ENCODE measurements at places on chromosomes 7 and 10.

GRCh38 chr7:114084472-114085312 lies 165.9 kb upstream of the PPP1R3A start:
- peak; percentile 43 for DNase-seq

GRCh38 chr7:27438881-27439589 lies 196.4 kb downstream of the EVX1 start:
- no peak for DNase-seq

DNA sequence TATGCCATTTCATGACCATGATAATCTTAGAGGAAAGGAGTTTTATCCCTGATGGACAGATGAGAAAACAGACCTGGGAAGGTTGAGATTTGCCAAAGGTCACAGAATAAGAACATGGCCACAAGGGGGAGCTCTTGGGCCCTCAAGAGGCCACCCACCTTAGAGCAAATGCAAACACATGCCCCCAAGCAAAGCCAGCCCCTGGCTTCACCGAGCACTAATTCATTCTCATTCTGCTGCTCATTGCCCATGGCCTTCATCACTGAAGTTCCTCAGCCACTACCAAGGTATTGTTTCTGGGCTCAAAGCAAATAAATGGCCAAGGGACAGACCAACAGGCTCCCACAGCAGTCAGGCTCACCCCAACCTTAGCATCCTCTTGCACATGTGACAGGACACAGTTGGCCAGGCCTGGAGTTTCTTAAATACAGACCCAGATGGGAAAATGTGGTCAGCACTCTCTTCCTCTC lies 44.2 kb downstream of the PDLIM1 start:
- DNase-seq, result peak; percentile 57

GRCh38 chr10:84008878-84009277 lies 130.4 kb upstream of the GHITM start:
- peak; percentile 9 for DNase-seq

GRCh38 chr10:132945125-132945893 lies 2.9 kb upstream of the CFAP46 start:
- DNase-seq, result no peak

DNA sequence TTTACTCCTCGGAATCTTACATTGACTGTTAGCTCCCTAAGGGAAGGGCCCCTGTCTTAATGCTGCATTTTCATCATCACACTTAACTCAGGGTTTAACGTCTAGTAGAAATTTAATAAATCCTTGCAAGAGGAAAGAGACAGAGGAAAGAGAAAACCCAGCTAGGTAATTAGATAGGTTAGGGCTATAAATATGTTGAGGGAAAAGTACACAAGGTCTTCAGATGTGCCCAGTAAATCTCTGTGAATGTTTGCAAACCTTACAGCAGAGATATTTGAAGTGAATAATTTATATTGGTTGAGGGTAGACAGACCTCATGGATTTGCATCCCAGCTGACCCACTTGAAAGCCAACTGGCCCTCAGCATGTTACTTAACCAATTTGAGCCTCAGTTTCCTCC lies 315.5 kb upstream of the NPVF start:
- no peak for DNase-seq

- no peak for DNase-seq
Measured at GRCh38 chr7:50664937-50665336, 99.7 kb upstream of the DDC start.

GRCh38 chr10:22252801-22253579 lies 35.2 kb upstream of the EBLN1 start:
- DNase-seq, result peak; percentile 30

DNA sequence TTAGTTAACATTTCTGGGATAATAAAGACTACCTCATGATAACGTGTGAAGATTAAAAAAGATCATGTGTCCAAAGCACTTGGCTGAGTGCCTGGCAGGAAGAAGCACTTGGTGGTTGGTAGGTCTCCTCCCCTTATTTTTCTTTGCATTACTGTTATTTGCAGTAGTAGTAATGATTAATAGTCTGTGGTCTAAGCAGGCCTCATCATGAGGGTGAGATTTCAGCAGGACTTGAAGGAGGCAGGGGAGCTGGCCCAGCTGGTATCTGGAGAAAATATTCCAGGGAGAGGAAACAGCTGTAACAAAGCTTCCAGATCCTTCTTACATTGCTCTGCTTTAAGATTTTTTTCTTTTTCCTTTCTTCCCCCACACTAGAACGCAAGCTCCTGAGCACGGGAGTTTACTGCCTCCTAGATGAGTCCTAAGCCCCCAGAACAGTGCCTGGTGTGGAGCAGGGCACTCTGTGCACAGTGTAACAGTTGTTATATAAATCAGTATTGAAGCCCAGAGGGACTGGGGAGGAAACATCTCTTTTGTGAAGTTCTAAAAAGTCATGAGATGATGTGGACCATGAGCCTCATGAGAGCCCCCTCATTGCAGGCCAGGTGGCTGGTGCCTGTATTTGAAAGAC lies 31.1 kb upstream of the RHEB start:
- peak; percentile 26 for DNase-seq

DNA sequence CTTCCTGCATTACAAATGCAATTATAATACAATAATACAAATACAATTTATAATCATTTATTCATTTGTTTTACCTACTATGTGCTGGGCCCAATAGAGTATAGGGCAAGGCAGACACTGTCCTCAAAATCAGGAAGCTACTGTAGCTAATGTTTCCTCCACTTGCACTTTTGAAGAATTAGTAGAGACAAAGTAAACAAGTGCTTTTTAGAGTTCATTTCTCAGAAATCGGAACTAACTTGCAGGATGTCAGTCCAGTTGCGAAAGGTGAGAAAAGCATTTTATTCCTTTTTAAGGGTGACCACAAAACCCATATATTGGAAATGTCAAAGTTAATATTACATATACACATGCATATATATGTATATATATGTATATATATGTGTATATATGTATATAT lies 14.2 kb downstream of the ADRB1 start:
- DNase-seq, result no peak

DNA sequence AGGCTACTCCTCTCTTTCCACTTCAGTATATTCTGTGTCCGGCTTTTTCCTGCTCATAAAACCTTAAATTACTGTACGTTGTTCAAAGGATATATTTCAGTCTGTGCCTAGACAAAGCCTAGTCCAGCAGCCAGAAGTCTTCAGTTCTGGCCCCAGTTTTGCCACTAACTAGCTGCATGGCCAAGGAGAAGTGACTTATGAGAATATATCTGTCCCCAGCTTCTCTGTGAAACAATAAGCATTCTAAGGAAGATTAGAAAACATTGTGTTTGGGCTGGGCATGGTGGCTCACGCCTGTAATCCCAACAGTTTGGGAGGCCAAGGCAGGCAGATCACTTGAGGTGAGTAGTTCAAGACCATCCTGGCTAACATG lies 105.0 kb upstream of the HDAC9 start:
- no peak for DNase-seq

GRCh38 chr10:12975906-12976305 lies 25.6 kb downstream of the CCDC3 start:
- DNase-seq, result no peak

DNA sequence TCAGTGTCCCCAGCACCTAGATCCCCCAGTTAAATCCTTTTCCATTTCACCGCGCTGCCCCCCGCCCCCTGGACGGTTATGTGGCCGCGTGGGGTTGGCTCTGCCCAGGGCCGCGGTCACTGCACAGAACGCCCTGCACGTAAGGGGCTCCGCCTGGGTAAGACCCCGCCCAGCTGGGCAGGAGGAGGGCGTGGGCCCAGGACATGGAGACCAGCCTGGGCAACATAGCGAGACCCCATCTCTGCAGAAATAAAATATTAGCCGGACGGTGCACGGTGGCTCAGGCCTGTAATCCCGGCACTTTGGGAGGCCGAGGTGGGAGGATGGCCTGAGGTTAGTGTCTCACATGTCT lies 650 bp upstream of the ZFAND2A start:
- peak; percentile 46 for DNase-seq

DNA sequence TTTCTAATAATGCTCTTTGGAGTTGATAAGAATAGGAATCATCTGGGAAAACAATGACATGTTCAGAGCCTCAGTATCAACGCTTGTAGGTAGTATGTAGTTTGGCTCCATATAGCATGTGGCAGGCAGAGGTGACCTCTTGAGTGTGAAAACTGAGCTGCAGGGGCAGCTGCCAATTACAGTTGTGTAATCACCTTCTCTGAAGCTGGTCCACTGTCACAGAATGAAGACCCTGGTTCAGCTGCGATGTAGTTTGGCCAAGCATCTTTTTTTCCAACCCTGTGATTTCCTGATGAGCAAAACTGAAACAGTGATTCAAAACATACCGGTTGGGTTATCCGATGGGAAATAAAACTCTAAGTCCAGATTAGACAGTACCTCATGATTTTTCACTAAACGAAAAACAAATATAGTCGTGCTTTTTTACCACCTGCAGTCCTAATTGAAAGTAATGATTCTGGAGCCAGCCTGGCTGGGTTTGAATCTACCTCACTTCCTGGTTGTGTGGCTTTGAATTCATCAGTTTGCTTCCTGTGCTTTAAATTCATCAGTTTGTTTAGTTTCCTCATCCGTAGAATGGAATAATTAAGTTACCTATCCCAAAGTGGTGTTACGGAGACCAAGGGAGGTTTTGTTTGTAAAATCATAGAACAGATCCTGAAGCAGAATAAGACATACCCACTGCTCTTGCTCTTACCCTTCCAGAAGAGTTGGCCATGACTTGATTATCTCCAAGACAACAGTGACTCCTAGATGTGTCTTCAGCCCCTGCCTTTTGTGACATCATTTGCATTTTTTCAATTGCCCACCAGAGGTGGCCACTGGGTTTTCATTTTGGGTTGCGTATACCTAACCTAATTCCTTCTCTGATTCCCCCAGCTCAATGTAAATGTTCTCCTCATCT lies 87.4 kb downstream of the CELF2 start:
- DNase-seq, result no peak

- no peak for DNase-seq
Measured at GRCh38 chr10:121616291-121616690, 18.0 kb upstream of the FGFR2 start.

GRCh38 chr7:113421696-113422330 lies 303.5 kb upstream of the SMIM30 start:
- DNase-seq, result peak; percentile 74

Data from AG08396 (cell line).